GOT3 (cell line): ENCODE measurements at places on chromosomes 2 and 18.

DNA sequence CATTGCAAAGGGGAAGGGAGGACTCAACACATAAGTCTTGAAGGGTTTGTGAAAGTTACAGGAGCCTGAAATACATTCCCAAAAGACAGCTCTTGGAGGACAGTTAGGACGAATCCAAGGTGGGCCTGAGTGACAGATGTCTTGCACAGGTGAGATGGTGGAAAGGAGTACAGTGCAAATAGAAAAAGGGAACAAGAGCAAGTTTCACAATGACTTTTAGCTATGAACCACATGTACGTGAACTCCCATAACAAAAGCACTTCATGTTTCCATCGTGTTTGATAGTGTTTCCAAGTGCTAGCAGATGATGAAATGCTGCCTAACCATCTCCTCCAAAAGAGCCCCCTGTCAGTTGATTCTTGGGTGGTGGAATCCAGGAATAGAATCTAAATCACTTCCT is 1.8 kb downstream of the IL18RAP start:
- no peak for DNase-seq

- no peak for DNase-seq
These were observed 24.5 kb downstream of the BCL2L11 start for GRCh38 chr2:111145103-111145760.

DNA sequence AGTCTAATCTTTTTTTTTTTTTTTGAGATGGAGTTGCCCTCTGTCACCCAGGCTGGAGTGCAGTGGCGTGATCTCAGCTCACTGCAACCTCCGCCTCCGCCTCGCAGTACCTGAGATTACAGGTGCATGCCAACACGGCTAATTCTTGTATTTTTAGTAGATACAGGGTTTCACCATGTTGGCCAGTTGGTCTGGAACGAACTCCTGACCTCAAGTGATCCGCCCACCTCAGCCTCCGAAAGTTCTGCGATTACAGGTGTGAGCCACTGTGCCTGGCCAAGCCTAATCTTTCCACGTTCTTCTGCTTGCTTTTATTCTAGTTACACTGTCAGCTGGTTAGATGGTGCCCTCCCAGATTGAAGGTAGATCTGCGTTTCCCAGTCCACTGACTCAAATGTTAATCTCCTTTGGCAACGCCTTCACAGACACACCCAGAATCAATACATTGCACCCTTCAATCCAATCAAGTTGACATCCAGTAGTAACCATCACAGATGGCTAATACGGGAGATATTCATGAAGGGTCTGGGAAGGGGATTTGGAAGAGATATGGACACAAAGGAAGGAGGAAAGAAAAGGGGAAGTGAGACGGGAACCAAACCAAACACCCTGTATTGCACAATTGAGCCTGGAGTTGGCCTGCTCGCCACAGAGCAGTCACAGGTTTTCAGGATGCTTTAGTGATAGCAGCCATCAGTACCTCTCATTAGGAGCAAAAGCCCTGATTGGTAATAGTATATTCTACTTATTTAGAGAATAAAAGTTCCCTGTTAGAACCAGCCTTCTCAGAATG is 229.8 kb downstream of the PIK3C3 start:
- DNase-seq = no peak

- no peak for DNase-seq
These were observed 10.3 kb upstream of the FZD7 start for GRCh38 chr2:202023198-202023903.

DNA sequence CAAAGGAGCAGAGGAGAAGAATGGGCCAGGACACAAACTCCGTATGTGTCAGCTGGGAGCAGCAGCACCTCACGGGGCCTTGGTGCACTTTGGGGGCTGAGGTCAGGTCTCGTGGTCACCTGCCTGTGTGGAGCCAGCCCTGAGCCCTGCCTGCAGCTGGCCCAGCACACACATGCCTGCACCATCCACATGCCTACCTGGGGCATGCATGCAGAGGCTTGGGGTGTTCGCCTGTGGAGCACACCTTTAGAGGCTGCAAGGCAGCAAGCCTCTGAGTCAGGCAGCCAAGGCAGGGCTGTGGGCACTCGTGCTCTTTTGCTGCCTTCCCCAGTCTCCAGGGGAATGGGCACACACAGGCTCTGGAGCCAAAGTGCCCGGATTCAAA is 36.0 kb downstream of the ARHGEF4 start:
- no peak for DNase-seq

DNA sequence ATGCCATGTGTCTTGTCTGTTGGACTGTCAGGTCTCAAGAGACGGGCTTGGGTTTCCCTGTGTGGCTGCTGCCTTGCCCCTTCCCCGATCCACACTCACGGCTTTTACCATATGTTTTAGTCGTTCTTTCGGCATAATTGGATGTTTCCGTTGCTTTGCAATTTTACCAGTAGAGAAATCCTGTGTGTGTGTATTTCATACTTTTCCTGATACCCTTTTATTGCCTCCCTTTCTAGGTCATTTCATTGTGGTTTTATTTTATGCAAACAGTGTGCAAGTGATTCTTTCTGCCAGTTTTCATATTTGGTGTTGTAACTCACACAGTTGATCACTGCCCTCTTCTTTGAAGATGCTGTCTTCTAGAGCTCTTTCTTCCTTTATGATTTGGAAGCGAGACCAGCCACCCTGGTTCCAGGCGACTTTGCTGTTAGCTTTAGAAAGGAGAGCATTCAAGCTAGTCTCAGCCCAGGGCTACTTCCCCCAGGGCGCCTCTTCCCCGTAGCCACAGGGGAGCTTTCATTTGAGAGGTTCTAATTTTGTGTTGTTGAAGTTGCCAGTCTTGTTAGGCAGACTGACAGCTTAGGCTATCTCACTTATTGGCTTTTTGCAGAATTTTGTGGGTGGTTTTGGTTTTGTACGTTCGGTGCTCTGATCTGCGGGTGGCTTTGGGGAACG is 17.0 kb downstream of the SH3BP4 start:
- DNase-seq = no peak

DNA sequence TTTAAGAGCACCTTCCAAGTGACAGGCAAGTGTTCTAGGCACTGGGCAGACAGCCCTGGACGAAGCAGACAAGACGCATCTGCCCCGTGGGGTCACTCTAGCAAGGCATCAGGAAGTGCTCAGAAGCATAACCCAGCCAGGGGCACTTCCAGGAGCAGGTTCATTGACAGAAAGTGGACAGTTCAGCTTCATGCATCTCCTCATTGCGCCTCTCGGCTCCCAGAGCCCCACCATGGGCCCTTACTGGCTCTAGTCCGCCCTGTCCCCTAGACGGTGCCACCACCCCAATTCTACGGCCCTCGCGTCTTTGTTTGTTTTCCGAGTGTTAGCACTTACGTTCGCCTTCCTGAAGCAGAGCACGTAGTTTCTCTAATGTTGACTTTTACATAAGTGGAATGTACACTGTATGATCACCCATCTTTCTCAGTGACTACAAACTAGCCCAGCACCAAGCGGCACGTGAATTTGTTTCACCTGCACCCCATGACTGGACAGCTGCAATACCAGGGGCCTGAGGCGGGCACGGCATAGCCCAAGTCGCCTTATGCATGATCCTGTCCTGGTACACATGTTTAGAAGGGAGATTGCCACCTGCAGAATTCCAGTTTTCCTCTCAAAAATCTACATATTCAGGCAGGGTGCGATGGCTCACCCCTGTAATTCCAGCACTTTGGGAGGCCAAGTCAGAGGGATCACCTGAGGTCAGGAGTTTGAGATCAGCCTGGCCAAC is 33.2 kb downstream of the SNED1 start:
- DNase-seq = no peak

GRCh38 chr2:96898135-96898505 is 28.2 kb upstream of the SEMA4C start:
- DNase-seq = no peak

GRCh38 chr2:100235098-100235497 is 87.2 kb downstream of the LONRF2 start:
- no peak for DNase-seq

DNA sequence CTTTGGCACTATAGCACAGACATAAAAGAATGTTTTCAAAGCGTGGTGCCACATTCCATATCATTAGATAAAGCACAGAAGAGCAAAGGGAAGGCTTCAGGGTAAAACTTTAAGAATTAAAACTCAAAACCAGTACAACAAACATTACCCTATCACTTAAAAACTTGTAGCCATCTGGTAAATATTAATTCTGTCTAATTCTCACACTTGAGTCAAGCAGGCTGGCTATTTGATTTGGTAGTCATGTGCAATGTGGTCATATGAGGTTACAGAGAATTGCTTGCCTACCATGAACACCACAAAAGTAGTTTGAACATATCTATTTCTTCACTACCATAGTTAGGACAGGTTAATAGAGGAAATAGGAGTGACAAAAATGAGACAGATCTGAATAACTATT is 244.9 kb downstream of the IRS1 start:
- no peak for DNase-seq

DNA sequence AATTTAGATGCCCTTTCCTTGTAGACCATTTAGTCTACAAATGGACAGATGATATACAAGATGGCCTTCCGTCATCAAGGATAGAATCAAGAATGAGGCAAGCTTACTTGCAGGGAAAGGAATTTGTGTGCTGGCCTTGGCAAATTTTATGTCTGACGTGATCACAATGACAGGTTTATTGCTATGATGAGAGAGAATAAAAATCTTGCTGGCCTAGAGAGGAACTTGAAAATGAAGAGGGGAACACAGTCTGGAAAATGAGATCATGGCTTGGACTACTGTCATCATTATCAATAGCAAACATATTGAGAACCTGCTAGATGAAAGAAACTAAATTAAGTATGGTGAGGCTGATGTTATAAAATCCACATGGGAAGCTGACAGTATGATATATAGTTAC is 66.0 kb downstream of the CSRNP3 start:
- no peak for DNase-seq

DNA sequence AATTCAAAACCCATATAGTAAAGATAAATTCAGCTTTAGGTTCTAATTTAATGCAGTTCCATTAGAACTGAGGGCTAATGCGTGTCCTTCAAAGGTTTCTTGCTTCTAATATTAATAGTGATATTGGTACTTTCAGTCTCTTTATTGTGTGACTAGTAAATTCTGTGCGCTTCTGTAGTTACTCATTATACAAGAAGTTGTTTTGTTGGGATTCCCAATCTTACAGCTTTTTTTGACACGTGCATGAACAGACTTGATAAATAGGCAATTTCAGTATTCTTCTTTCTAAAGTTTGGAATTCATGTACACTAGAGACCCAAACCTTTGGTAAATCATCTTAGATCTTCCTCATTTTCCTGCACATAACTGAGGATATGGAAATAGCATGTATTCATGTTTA is 71.8 kb downstream of the HAUS1 start:
- no peak for DNase-seq

DNA sequence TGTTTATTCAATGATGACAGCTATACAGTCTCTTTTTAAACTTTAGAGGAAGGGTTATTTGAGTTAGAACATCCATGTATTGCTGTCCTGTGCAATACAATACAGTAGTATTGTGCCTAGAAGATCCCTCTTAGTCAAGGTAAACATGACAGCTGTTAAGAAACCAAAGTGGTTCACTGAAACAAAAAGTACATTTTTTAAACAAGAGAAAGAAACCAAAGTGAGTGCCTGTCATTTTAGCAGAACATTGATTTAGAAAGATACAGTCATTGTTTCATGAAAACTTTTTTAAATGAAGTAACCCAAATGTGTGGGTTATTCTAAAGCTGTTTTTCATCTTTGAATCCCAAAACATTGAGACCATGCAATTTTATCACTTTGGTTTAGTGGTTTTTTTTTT is 15.5 kb downstream of the ITPRID2 start:
- no peak for DNase-seq

DNA sequence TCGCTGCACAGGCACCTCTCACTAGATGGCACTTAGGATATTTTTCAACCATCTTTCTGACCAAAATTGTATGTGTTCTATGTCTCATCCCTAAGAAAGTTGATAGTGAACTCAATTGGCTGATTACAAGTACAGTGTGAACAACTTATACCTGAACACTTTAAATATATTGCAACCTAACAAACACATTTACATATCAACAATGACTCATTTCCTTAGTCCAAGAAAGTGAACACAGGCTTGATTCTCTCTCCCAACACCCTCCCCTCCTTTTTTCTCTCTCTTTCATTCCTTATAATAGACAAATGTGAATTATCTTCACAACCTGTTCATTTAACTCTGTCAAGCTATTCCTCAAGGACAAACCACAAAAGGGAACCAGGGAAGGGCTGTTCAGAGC is 192.0 kb downstream of the SLC8A1 start:
- DNase-seq = no peak

GRCh38 chr2:106175086-106175850 is 18.8 kb downstream of the UXS1 start:
- DNase-seq = no peak

- no peak for DNase-seq
These were observed 165.0 kb downstream of the CDH19 start for GRCh38 chr18:66438711-66439536.

- no peak for DNase-seq
These were observed 8.4 kb upstream of the RNF125 start for GRCh38 chr18:32010124-32010721.

GRCh38 chr2:12613137-12613835 is 103.5 kb upstream of the TRIB2 start:
- DNase-seq = no peak

- DNase-seq = no peak
These were observed 52.5 kb upstream of the SALL3 start for GRCh38 chr18:78927156-78927555.

GRCh38 chr2:98016908-98017670 is 21.3 kb upstream of the TMEM131 start:
- DNase-seq = no peak

DNA sequence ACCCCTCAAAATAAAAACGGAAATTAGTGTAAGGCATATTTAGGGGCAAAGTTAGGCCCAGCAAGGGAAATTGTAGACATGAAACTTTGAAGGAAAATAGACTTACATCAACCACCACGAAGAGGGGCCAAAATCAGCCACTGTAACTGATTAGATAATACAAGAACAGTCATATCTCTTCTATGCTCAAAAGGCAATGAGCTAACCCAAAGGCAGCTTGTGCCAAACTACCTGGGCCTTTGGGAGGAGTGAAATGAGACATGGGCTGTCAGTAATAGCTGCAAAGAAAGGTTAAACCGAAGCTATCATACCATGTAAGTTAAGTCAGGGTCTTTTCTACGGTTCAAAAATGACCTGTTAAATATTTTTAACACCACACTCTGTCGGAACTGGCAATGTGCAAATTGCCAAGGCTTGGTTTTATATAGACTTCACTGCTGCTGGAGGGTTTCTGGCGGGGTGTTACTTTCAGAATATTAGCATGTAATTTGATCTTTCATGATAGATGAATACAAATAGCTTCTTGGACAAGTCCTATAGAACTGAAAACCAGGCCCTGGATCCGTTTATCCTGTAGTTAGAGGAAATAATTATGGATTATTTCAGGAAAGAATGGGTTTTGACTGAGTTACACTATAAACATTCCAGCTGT is 69.6 kb downstream of the ACVR1 start:
- DNase-seq = no peak

DNA sequence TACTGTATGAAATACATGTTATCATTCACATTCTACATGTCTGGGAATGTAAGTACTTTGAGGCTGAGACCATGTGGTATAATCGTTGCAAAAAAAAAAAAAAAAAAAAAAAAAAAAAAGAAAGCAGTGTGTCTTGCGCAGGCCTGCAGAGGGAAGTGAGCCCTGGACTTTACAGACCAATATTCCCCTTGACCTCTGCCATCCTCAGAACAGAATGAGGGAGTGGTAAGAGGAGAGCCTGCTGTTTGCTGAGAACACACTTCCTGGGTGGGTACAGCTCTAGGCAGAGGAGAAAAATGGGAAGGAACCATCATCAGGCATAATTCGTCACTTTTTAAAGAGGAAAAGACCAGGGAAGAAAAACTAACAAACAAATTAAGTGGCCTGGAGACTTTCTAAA is 28.8 kb upstream of the TBC1D8 start:
- no peak for DNase-seq
